Left cardiac atrium (tissue), 4 donors: ENCODE measurements at places on chromosomes 6 and 20. TPM values are rescaled to one million over a fixed set of nuclear protein-coding genes. Genes with fewer than 3 reads are reported as not detected.

GRCh38 chr20:32902456-32903420, 44.0 kb downstream of the EFCAB8 start:
- peak; percentile 46 for DNase-seq

The GHRH gene
- 10.7 TPM for total RNA-seq

The CCM2L gene
- total RNA-seq = 7.2 TPM

The RBCK1 gene
- total RNA-seq = 43.5 TPM

DNA sequence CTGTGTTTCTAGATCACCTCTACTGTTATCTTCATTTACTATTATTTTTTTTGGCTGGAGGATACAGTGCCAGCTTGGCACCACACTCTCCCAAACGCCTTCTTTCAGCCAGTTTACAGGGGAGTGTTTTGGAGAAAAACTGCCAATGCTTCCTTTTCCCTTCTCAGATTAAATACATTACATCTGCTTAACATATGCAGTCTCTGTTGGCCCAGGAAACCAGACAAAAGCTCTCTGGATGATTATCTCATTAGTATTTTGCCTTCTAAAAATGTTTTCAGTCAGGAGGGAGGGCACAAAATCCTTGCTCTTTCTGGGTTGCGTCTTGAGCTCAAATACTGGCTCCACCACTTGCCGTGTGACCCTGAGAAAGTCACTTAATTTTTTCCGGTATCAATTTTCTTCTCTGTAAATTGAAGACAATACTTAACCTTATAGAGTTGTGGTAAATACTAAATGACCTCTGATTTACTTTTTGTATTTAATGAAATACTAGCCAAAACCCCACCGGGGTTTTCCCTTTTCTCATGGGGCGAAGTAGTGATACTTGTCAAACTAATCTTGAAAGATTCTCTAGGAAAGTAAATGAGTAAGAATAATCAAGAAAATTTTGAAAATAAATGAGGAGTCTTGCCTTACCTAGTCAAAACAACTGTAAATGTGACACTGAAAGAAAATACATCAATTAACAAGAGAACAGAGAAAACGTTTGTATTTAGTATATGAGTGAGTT, 146.2 kb downstream of the MMS22L start:
- DNase-seq = no peak

The MYH7B gene
- total RNA-seq = 82.3 TPM

GRCh38 chr6:143258945-143259344, 191.6 kb downstream of the ADAT2 start:
- no peak for DNase-seq

DNA sequence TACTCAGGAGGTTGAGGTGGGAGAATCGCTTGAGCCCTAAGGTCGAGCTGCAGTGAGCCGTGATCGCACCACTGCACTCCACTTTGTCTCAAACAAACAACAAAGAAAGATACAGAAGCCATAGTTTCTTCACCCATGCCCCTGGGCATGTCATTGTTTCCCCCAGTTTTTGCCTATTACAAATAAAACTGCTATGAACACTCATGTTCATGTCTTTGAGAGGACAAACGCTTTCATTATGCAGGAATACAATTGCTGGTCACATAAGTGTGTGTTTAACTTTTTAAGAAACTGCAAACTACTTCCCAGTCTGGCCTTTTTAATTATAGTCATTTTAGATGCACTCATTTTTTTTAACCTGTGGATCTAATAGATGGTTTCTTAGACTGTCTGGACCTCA, 12.2 kb upstream of the TTPAL start:
- no peak for DNase-seq

- no peak for DNase-seq
These were observed 9.2 kb downstream of the RPF2 start for GRCh38 chr6:110990840-110991576.

- no peak for DNase-seq
These were observed 113.7 kb upstream of the LOC128125822 start for GRCh38 chr6:63458480-63459115.

The CGA gene
- 5.6 TPM for total RNA-seq

DNA sequence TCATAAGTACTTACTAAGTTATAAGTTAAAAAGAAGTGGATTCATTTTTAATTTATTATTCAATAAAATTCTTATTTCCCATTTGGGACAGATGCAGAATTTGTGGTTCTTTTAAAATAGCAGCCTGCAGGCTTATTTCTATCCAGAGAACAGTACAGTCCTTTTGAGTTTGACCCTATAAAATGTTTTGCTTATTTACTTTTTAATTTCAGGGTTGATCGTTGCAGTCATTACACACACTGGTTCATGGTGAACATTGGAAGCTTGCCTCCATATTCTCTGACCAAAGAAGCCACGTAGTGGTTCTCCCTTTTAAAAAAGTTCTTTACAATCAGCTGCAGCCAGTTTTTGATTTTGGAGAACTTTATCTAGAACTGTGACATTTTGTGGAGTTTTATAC, 122.9 kb upstream of the PDE7B start:
- no peak for DNase-seq

DNA sequence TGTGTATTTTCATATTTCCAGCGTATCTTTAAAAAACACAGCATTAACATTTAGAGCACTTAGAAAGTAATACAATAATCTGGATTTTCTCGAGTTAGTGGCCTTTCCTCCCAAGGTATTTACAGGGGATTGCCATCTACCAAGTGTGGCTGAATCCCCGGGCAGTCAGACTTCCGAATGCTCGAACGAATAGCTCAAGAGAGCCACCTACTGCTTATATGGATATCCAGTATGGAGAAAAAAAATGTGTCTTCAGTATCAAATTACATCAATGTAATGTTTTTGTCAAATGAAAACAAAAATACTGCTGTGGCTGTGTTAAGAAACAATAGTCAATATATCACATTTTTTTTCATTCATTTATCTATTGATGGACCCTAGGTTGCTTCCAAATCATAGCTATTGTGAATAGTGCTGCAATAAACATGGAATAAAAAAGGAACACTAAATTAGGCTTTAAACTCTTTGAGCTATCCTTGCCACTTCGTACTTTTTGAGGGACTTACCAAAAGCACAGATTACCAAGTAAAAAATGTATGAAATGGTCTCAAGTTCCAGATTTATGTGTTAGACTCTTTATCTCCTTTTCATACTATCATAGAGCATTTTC, 654.5 kb upstream of the PTCHD4 start:
- DNase-seq = no peak

DNA sequence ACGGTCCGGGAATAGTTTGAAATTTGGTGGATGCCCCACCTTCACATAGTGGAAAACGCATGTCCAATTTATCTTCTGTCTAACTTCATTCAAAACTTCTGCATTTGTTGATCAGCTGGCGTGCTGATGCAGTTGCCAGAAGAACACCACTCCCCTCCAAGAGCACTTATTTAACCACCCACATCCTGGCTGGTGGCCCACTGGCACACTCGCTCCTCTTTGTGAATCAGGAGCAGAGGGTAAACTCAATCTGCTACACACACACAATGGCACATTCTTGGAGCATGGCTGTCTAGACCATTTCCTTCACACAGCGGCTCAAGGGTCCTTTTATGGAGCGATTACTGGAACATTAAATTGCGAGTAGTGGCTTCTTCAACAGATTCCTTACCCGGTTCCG, 55.1 kb upstream of the CEP162 start:
- DNase-seq = peak; percentile 36

DNA sequence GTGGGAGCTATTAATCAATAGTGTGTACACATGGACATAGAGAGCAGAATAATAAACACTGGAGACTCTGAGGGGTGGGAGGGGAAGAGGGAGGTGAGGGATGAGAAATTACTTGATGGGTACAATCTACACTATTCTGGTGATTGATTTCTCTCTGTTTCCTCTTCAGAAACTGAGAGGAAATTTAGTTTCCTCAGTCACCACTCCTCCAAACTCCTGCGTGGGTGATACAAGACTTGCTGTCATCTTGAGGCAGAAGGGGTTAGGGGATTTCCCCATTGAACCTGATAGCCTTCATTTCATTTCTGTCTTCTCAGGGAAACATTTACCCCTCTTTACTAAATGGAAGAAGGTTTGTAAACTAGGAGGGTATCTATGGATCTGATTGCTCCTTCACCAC, 84.3 kb upstream of the ESR1 start:
- no peak for DNase-seq

The RPS6KA2 gene
- total RNA-seq = 59.6 TPM

The BMP6 gene
- total RNA-seq = 2.1 TPM

- DNase-seq = no peak
These were observed 18.4 kb downstream of the SLC22A23 start for GRCh38 chr6:3438190-3439167.

- DNase-seq = no peak
These were observed 34.9 kb upstream of the AKIRIN2 start for GRCh38 chr6:87736809-87737540.
